T-helper 2 cell treated with Interferon-gamma antibody and Interleukin-4, amounts not matched to agents 5 μg/mL and 100 μg/mL, for 36 hours (primary cell): ENCODE measurements at places on chromosomes 7 and 10.

DNA sequence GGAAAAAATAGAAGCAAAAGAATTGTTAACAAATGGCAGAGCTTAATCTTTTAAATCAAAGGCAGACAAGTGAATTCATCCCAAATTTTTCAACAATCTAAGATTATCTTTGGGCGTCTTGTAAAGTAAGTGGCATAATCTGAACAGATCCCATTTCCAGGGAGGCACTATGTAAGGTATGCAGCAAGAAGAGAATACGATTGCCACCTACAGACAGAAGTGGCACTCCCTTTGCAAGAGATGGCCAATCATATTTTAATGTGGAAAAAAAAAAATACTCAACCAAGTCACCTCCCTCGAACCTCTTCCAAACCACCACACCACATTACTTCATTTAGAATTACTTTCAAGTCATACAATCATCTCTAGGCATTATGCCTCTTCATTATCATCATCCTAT, 4.0 kb downstream of the GFRA1 start:
- peaks cover 46% of the 10 kb centered on the region for H3K27me3 ChIP-seq
- peaks cover 3% of the 10 kb centered on the region for H3K36me3 ChIP-seq
- H3K27ac ChIP-seq: no peak overlapping the region
- H3K4me3 ChIP-seq: no peak overlapping the region
- DNase-seq: no peak
- peaks cover 4% of the 10 kb centered on the region for H3K4me1 ChIP-seq

DNA sequence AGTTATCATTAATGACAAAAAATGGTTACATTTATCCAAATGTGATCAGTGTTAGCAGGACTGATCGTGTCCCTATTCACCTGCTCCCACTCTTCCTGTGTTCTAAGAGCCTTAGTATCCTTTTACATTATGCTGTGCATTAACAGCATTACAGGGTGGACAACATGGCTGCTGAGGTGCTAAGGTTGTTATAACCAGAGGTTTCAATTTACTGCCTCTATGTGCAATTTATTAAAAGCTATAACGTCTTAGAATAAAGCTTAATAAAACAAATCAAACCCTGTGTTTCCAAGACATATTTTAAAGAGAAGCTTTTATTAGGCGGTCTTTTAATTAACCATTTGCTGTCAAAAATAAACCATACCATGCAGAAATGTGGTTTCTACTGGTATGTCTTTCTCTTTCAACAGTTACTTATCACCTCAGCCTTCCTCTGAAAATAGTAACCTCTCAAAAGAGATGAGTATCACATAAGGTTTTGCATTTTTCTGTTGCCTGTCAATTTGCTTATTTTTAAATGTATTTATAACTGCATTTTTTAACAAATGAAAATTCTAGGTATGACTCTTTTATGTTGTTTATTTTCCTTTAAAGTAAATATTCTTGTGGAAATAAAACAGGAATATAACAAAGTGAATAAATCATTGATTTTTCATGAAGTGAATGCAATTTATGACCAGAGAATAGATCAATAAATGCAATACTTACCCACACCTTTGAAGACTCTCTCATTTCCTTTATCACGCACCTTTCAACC, 849.8 kb upstream of the SORCS1 start:
- no peaks in the 10 kb centered on the region for H3K36me3 ChIP-seq
- DNase-seq: no peak
- H3K27ac ChIP-seq: peak overlapping the region; percentile 13

DNA sequence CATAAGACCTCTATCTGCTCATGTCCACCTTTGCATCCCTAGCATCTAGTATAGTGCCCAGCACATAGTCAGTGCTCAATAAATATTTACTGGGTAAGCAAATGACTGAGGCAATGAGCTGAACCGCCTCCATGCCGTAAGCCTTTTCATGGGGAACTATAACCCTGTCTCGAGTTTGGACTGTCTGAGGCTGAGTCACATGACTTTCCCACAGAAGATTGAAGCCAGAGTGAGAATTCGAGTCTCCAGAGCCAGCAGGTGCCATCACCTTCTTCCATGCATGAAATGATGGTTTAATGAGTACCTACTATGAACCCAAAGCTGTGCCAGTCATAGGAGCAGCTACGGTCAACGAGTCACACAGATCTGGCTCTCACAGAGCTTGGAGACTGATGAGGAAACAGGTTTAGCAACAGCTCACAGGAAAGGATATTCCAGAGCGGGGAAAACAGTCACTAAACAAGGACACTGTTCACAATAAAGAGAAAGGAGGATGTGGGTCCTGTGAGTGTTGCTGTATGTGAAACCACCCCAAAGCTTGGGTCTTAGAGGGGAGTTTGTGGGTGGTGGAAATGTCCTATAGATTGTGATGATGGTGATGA, 75.2 kb downstream of the TEX36 start:
- H3K27me3 ChIP-seq: no peaks in the 10 kb centered on the region
- no peaks in the 10 kb centered on the region for H3K36me3 ChIP-seq
- H3K4me1 ChIP-seq: no peaks in the 10 kb centered on the region
- H3K4me3 ChIP-seq: no peak overlapping the region
- no peak for DNase-seq

GRCh38 chr10:79162022-79162421, 93.3 kb downstream of the ZMIZ1 start:
- no peak for DNase-seq
- no peak overlapping the region for H3K4me3 ChIP-seq

DNA sequence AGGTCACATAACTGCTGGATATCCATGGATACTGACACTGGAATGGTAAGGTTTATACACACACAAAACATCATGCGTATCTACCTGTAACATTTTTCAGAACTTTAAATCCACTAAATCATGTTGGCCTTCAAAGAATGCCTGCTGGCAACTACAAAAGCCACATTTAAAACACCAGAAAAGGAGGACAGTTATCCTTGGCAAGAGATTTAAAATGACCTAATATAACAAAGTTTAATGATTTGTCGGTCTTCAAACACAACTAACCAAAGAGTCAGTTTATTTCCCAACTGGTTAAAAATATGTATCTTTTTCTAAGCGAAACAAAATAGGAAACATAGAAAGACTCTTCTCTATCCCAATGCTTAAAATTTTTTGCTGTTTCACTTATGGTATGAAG, 24.0 kb downstream of the WAPL start:
- H3K36me3 ChIP-seq: peaks cover 57% of the 10 kb centered on the region
- peaks cover 19% of the 10 kb centered on the region for H3K4me1 ChIP-seq
- H3K27ac ChIP-seq: no peak overlapping the region
- DNase-seq: no peak

- no peaks in the 10 kb centered on the region for H3K4me1 ChIP-seq
- peaks cover 2% of the 10 kb centered on the region for H3K27me3 ChIP-seq
- H3K36me3 ChIP-seq: no peaks in the 10 kb centered on the region
These were observed 88.3 kb downstream of the BAMBI start for GRCh38 chr10:28765641-28766040.

DNA sequence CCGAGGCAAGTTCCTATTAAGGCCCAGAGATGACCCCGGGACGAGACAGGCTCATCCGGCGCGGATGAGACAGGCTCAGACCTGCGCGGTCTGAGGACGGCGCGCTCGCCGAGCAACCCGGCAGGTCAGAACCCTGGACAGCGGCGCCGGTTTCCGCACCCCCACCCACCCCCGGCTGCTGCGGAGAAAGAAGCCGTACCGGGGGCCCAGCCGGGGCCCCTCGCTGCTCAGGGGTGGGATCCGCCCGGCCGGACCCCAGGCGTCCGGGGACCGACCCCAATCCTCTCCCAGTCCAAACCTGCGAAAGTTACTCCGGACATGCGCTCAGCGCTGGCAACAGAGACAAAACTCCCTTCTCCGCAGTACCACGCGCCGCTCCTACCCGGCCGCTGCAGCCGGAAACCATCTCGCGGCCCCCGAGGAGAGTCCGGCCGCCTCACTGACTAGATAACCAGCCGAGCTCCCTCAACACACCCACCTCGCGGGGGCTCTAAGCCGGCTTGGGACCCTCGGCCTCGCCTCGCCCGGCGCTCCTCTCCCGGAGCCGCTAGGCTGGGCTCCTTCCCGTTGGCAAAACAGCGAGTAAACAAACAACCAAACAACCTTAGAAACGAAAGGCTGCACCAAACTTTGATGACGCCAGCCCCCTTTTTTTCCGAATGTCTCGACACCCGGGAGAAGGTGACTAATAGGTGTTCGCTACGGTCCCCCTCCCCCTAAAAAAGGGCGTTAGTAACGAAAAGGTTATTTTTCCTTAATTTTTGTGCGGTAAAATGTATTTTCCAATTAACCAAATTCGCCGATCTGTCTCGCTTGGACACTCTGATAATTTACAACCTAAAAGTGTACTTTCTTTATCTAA, 2.3 kb upstream of the DRGX start:
- peak overlapping the region; percentile 29 for H3K4me3 ChIP-seq
- no peak overlapping the region for H3K27ac ChIP-seq
- DNase-seq: peak; percentile 51
- peaks cover 1% of the 10 kb centered on the region for H3K4me1 ChIP-seq

GRCh38 chr7:16795624-16796023, 9.2 kb downstream of the AGR2 start:
- peaks cover 18% of the 10 kb centered on the region for H3K27me3 ChIP-seq
- H3K27ac ChIP-seq: no peak overlapping the region
- no peak for DNase-seq
- no peaks in the 10 kb centered on the region for H3K4me1 ChIP-seq

DNA sequence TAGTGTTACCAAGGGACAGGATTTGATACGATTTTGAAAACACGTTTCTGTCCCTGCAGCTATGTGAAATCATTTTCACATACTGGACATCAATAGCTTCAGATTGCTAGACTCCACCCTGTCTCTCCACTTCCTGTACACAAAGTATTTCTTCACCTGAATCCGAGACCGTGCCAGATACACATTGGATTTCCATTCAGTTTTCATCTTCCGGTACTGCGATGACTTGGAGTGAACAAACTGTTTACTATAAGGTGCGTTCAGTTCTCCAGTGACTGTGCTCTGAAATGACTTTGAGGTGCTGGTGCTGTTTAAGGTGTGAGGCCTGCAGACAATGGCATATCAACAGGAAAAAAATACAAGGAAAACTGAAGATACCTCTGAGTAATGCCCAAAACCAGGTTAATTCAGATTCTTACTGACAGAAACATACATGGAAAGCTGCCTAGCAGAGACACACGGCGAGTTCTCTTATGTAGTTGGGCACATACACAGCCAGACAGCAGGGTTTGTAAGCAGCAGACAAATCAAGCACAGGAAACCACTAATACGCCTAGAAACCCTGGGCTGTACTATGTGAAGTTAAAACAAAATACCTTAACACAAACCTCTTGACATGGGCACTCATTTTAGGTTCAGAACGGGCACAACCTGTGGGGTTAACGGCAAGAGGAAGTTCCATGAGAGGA, 119.2 kb downstream of the GALNT11 start:
- H3K27ac ChIP-seq: peak overlapping the region; percentile 94
- DNase-seq: peak; percentile 39
- H3K4me3 ChIP-seq: peak overlapping the region; percentile 61
- H3K4me1 ChIP-seq: peaks cover 41% of the 10 kb centered on the region

GRCh38 chr10:9535744-9536143, 1481.3 kb downstream of the GATA3 start:
- no peak overlapping the region for H3K27ac ChIP-seq
- no peak for DNase-seq
- no peak overlapping the region for H3K4me3 ChIP-seq
- no peaks in the 10 kb centered on the region for H3K4me1 ChIP-seq

DNA sequence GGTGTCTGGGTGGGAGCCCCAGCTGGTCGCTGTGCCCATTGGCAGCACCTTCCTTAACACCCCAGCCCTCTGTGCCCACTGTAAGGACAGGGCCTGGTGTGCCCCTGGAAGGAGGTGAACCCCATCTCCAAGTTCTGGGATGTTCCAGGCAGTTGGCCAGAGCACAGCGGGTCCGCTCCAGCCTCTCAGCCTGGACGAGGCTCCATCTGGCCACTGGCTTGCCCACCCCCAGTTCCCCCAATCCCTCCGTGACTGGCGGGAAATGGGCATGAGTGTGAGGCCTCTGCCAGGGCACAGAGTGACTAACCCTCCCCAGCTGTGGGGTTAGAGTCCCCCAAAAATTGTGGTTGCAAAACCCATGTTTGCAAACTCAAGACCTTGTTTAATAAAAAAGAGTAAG, 15.6 kb downstream of the GRIFIN start:
- peaks cover 11% of the 10 kb centered on the region for H3K27me3 ChIP-seq
- H3K27ac ChIP-seq: no peak overlapping the region

- peak overlapping the region; percentile 76 for H3K4me3 ChIP-seq
- DNase-seq: peak; percentile 59
- peaks cover 10% of the 10 kb centered on the region for H3K36me3 ChIP-seq
- peaks cover 43% of the 10 kb centered on the region for H3K4me1 ChIP-seq
These were observed 208.3 kb downstream of the USP6NL start for GRCh38 chr10:11403116-11403515.

GRCh38 chr10:25824050-25824449, 110.0 kb upstream of the MYO3A start:
- no peak for DNase-seq
- H3K36me3 ChIP-seq: no peaks in the 10 kb centered on the region
- peaks cover 3% of the 10 kb centered on the region for H3K4me1 ChIP-seq

DNA sequence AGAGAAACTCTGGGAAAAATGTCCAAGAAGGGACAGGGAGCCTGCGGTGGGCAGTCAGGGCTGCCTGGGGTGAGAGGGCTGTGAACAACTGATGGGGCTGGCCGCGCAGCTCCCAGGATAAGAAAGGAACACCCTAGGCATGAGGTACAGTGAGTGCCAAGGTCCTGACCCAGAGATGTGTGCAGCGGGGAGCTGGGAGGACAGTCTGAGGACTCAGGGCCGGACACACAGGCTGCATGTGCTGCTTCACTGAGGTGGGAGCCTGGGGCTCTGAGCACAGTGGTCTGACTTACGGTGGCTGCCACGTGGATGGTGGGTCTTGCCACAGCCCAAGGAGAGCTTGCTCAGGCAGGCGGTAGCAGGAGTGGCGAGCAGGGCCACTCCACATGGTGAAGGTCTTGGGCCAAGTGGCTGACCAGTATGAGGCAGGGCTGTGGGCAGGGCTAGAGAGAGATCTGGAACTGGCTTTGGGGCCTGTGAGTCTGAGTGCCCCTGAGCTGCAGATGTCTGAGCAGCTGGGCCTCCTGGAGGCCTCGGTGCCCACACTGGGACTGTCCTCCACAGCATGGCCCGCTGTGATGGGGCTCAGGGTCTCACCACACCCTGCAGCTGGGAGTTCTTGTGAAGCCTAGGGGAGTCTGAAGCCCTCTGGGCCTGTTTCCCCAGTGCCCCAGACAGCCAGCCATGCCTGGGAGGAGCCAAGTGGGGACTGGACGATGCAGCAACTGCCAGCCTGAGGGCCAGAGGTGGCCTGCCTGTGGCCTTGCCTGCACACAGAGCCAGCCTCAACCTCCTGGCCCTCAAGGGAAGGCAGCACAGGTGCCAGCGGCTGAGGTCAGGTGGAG, 60.3 kb downstream of the RASGEF1A start:
- H3K27me3 ChIP-seq: no peaks in the 10 kb centered on the region
- H3K27ac ChIP-seq: no peak overlapping the region
- no peaks in the 10 kb centered on the region for H3K36me3 ChIP-seq
- peaks cover 7% of the 10 kb centered on the region for H3K4me1 ChIP-seq
- DNase-seq: no peak

DNA sequence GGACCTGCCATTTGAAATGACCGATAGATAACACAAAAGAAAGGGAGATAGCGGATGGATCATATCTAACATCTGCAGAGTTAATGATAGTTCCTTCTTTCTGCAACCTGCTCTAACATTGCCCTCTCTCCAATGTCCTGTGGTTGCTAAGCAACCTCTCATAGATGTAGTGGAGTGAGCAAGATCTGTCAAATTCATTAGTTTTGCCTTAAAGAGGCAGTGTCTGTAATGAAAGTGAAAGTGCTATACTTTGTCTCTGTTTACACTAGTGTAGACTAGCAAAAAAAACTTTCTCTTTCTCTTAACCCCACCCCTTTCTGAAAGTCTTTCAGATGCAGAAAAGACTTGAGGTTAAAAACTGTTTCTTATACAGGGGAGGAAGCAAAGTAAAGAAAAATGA, 1196.9 kb downstream of the SORCS3 start:
- H3K36me3 ChIP-seq: no peaks in the 10 kb centered on the region
- no peaks in the 10 kb centered on the region for H3K27me3 ChIP-seq
- H3K4me3 ChIP-seq: peak overlapping the region; percentile 77
- DNase-seq: no peak
- H3K4me1 ChIP-seq: peaks cover 14% of the 10 kb centered on the region
